Fibroblast of skin of left quadriceps (primary cell): ENCODE measurements at places on chromosomes 1 and 21.

- DNase-seq: no peak
Measured at GRCh38 chr1:93438716-93439115, 9.2 kb upstream of the FNBP1L start.

DNA sequence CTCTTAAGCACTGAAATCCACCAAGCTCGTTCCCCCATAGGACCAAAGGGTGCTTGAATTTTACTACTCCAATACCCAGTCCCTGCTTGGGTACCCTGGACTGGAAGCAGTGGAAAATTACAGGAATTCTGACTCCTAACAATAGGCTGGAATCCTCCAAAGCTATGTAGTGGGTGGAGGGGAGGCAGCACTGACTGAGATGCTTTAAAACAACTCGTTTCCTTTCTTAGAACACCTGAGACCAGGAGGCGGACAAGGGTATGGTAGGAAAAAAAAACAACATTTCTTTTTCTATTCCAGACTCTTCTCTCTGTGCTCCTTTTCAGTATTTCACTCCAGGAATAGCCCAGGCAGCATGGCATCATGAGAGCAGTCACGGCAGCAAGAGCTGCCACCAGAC lies 2.3 kb downstream of the PEF1 start:
- no peak for DNase-seq

DNA sequence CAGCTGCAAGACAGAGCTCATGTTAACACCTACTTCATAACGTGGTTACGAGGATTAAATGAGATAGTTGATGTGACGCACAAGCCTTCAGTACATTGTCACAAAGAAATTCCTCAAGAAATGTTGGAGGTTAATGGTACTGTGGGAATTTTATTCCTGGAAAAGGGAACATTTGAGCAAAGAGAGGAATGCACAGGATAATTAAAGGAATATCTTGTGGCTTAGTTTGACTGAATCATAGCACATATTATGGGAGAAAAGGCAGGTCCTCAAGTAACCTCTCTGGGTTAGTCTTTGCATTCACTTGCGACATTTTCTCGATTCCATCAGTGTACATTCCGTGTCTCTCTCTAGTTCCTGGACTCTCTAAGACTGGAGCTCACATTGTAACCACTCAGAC lies 300.2 kb upstream of the DUSP10 start:
- DNase-seq: peak; percentile 93

DNA sequence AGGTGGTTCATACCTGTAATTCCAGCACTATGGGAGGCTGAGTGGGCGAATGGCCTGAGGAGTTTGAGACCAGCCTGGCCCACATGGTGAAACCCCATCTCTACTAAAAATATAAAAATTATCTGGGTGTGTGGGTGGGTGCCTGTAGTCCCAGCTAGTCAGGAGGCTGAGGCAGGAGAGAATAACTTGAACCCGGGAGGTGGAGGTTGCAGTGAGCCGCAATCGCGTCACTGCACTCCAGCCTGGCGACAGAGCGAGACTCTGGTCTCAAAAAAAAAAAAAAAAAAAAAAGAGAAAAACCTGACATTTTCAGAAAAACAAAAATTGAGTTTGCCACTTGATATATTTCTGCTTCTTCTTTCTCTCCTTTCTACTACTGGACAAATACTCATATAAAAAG lies 24.3 kb downstream of the CA6 start:
- DNase-seq: no peak

- no peak for DNase-seq
Measured at GRCh38 chr1:106232128-106232527, 824.3 kb upstream of the PRMT6 start.

DNA sequence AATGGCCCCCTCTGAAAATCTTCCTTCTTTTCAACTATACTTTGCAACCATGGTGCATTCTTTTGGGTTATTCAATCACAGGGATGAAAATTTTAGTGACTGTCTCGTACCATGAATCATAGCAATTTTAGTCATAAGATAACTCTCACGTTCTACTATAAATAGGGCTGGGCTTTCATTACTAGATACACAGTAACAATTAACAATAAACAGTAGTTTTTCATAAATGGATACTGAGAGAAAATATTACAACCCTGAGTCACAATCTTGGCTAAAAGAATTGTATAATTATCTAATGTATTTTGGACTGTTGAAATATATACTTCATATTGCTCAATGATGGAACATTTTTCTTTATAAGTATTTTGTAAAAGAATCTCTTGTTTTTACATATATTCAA lies 96.1 kb downstream of the TEX35 start:
- peak; percentile 88 for DNase-seq

GRCh38 chr1:182527680-182528079 lies 61.4 kb downstream of the RNASEL start:
- DNase-seq: no peak

GRCh38 chr1:158794247-158794646 lies 13.2 kb upstream of the OR6N2 start:
- DNase-seq: no peak

GRCh38 chr1:108609483-108610049 lies 49.7 kb downstream of the EEIG2 start:
- no peak for DNase-seq

DNA sequence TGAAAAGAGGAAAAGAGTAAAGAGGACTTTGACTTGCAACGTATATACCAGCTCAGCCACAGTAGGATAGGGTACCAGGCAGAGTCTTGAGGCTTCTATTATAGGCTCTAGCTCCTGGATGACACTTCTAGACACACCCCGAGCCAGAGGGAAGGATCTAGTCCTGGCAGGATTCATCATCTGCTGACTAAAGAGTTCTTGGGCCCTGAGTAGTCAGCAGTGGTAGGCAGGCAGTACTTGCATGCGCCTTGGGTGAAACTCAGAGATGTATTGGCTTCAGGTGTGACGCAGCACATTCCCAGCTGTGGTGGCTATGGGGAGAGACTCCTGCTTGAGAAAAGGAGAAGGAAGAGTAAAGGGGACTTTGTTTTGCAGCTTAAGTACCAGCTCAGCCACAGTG lies 162.3 kb upstream of the APP start:
- no peak for DNase-seq

GRCh38 chr1:203451836-203452784 lies 23.5 kb upstream of the PRELP start:
- no peak for DNase-seq
